ENCODE measurements at places on chromosomes 3 and 15.
A peak's percentile ranks its signal among the peaks of the same experiment; 100 is the strongest.

GRCh38 chr3:96986241-96986640 lies 171.8 kb downstream of the EPHA6 start:
- no peak for DNase-seq

DNA sequence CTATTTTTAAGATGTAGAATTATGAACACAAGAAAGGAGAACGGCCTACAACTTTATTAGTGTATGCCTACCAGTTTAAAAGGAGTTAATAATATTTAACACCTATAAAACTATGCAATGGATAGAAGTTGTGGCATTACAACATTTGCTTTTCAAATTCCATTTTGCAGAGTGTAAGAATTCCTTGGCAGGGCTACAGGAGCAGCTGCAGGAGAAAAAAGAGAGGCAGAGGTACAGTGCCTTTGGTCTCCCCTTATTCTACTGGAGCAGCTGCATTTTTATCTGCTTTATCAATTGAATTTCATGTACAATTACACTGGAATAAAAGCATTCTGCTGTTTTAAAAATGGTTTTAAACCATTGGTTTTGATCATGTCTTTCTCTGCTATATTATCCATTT lies 145.7 kb upstream of the KCNH8 start:
- no peak for DNase-seq

GRCh38 chr3:48952510-48953118 lies 34.0 kb downstream of the ARIH2 start:
- DNase-seq = no peak

DNA sequence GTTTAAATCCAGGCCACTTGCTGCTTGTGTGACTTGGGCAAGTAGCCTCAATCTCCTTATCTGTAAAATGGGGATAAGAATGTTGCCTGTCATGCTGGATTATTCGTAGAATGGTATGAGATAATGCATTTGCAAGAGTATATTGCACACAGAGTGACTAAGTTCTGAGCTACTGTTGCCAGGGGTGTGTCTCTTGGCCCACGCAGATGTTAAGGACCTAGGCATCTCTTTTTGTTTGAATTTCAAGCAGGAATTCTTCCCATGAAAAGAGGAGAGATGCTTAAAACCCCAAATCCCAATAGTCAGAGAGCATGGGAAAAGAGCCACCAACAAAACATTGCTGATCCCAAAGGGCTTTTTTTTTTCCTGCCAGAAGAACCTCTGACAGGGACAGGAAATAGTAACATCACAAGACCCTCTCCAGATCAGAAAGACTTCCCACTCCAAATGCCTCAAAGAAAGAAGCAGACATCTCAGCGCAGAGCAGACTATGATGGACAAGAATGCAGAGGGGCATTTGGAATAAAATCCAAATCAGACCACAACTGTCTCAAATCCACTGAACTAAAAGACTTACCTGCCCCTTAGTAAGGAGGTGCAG lies 90.5 kb downstream of the MRPL46 start:
- no peak for DNase-seq

DNA sequence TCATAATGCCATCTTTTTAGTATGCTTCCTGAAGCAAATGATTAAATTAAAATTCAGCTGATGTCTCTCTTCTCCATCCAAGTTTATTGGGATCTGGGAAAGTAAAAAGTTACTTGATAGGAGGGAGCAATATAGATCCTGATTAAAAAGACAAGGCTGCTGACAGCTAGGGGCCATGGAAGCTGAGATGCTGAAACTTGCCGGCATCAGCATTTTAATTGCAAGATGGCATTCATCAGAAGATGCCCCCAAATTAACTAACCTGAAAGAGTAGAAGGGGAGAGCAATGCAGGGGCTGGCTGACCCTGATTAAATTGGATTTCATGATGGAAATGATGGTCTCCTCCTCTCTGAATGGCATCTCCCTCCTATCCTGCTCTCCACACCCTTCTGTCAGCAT lies 31.1 kb downstream of the CPNE4 start:
- DNase-seq = no peak

DNA sequence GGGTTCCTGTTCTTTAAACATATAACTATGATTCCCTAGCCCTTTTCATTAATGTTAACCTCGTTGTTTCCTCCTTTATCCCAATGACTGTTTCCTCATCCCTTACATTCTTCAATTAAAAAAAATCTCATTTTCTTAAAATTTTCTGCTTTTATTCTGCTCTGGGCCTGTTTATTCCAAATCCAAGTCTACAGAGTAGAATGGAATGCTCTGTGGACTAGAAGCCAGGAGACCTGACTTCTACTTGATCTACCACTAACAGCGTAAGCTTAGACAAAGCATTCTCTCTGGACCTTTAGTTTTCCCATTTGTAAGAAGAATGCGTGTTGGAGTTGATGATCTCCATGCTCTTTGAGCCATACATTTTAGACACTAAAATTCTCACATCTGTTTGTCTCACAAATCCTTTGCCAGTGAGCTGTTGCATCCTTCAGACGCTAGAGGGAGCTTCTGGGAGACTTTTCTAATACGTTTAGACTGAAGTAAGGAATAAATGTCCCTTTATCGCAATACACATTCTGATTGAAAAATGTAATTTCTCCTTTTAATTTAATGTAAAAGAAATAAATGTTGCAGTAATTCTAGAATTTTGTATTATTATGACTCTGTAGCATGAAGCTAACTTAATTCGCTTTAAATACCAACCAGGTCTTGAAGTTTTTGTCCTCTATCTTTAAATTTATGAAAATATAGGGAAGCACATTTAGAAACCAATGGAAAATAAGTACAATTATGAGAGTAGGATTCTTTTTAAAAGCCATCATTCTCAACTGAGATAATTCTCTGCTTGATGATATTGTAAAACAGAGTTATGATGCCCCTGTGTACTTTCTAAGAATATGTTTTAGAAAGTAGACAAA lies 21.7 kb upstream of the GMNC start:
- peak; percentile 24 for DNase-seq

DNA sequence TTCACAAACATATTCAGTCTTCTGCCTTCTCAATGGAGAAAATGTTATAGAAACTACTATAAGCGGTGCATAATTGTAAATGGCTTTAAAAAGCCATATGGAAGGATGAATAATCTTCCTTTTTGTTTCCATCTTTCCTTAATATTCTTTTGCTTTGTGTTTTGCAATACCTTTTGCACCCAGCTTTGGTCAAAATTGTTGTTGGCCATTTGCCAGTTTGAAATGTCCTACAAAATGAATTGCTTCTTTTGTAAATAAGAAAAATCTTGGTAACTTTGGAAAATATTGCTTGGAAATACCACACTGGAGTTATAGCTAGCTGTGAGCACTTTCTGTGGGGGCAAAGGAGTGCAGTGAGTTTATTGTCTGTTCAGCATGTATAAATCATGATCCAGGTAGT lies 93.5 kb upstream of the NR2F2 start:
- DNase-seq = peak; percentile 18

GRCh38 chr15:71754660-71755059 lies 55.7 kb upstream of the NR2E3 start:
- DNase-seq = no peak

- DNase-seq = no peak
Measured at GRCh38 chr3:150844484-150844883, 60.8 kb downstream of the MINDY4B start.

GRCh38 chr3:141686466-141687291 lies 51.4 kb upstream of the RNF7 start:
- DNase-seq = peak; percentile 37

DNA sequence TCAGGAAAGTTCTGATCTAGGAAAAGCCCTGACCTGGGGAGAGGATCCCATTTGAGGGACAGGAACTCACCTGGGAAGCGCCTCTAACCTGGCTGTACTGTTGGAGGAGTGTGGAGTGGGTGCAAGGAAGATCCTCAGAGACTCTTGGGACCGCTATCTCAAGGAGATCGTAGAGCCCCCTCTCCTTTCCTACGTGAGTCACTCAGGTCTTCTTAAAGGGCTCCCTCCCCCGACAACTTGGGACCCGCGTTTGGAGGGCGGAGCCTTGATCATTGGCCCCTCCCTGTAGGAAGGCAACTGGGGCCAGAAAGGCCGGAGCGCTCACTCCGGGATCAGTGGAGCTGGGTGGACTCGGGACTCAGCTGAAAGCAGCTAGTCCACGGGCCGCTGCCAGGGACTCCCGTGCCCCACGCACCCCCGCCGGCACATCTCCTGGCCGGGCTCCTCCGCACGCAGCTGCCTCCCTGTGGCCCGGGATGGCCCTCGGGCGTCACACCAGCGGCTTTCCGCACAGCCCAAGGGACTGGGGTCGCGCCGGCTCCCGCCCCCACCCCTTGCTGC lies 520 bp downstream of the SLC26A6 start:
- DNase-seq = no peak

DNA sequence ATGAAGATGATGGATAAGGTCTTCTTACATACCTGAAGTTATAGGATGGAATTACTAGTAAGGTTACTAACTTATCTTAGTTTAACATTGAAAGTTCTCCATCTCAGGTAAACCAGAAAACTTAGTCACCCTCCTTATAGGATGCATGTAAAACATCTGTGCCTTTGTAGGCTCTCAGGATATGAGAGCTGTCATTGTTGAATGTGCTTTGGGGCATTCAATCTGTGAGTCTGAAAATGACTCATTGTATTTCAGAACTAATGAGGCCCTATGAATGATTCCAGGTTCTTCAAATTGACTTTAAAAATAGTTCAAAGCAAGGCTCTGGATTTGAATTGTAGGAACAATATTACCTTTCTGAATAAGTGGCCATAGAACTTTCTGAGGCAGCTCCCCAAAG lies 237.7 kb upstream of the AZI2 start:
- DNase-seq = no peak

GRCh38 chr3:170033489-170033888 lies 4.3 kb upstream of the GPR160 start:
- no peak for DNase-seq

DNA sequence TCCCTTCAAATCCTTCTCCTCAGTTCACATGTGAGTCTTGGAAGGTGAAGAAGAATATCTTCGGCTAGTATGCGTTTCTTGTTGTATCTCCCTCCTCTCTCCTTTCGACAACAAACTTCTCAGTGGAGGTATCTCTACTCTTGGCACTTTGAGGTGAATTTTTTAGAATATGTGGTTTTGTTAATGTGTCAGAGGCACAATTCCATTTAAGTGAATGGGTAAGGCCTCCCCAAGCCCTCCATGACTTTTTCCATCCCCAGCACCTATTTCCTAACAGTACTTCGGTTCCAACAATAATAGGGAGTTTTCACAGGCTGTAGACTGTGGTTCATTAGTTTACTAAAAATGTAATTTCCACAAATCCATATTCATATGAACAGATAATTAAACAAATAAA lies 74.2 kb downstream of the TM4SF4 start:
- DNase-seq = no peak

GRCh38 chr3:66904831-66905493 lies 93.1 kb upstream of the KBTBD8 start:
- DNase-seq = no peak

GRCh38 chr15:69531665-69532027 lies 79.0 kb downstream of the RPLP1 start:
- DNase-seq = no peak

DNA sequence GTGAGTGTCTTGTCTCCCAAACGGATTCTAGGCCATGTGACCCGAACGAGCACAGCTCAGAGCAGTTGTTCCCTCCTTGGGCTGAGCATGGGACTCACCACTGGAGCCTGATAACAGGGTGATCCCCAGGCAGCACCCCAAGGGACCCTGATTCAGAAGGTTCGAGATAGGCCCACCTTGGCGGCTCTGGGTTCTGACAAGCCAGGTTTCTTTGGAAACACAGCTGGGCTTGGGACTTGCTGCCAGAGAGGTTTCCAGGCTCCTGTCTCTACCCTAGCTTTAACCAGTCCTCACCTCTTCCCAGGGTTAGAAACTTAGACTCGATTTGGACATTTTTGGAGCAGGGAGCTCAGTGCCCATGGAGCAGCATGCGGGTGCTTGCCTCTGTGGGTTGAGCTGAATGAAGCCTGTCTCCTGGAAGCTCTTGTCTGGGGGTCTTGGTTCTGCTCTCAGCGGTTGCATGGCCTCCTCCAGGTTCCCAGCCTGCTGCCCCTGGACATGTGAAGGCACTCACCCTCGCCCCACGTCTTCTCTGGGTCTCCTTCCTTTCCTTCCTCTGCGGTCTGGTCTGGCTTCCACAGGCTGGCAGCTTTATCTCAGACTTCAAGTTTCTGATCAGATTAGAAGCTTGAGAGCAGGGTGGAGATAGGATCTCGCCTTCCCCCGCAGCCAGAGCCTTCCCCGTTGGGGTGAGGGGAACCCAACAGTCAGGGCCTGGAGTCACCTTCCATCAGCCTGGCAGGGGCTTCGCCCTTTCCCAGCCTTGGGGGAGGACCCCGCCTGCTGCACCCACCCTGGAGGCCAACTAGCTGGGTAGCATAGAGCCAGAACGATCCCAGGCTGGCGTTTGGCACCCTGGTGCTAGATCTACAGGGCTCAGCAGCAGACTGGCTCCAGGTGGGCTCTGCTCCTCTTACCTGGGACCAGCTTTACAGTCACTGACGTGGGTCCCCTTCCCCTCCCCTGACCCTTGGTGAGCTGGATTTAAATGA lies 21.0 kb downstream of the PAQR5 start:
- no peak for DNase-seq

DNA sequence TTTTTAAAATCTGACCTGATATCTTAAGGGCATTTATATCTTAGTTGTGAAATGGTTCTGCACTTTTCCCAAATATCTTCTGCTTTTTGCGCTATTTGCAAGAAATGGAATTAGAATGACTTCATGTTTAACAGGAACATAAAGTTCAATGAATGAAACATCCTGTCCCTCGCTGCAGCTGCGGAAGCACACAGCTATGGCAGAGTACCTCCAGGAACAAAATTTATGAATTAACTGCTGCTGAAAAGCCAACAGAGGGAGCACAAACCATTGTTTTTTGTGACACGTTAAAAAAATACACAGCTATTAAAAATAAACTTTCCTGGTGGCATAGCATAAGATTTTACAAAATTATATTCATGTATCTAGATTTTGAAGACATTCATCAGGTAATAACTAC lies 404.4 kb upstream of the MDFIC2 start:
- peak; percentile 67 for DNase-seq

DNA sequence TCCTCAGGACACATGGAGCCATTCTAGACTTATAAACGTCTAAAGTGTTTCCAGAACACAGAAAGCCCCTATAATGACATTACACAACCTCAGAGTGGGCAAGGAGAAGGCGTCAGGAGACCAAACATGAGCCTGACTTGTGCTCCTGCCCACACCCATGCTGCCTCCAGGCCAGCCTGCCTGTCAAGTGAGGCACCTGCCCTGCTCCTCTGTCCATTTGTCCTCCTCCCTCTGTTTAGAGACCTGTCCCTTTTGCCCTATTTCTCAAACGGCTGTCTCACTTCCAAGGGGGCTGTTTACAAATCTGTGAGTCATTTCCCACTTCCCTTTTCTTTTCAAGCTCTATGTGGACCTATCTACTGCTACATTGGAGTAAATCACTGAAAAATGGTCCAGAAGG lies 21.0 kb downstream of the ZDHHC3 start:
- no peak for DNase-seq

GRCh38 chr3:29912600-29913288 lies 631.9 kb downstream of the RBMS3 start:
- no peak for DNase-seq

GRCh38 chr15:47587940-47588802 lies 129.1 kb upstream of the SEMA6D start:
- DNase-seq = peak; percentile 21

DNA sequence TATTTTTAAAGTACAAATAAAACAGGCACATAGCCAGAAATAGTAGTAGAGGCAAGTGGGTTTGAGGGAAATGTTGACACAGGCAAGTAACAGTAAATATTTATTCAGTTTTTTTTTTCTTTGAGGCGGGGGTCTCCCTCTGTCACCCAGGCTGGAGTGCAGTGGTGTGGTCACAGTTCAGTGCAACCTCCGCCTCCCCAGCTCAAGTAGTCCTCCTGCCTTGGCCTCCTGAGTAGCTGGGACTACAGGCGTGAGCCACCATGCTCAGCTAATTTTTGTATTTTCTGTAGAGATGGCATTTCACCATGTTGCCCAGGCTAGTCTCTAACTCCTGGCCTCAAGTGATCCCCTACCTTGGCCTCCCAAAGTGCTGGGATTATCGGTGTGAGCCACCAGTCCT lies 43.5 kb downstream of the PHLDB2 start:
- DNase-seq = no peak

Measured in skeletal muscle cell (primary cell).